Activated CD4-positive, alpha-beta T cell treated with anti-CD3 and anti-CD28 coated beads, Interleukin-2, amount 50 U/mL, for 48 hours (primary cell): ENCODE measurements at places on chromosomes 11 and 22.
A peak's percentile ranks its signal among the peaks of the same experiment; 100 is the strongest.

DNA sequence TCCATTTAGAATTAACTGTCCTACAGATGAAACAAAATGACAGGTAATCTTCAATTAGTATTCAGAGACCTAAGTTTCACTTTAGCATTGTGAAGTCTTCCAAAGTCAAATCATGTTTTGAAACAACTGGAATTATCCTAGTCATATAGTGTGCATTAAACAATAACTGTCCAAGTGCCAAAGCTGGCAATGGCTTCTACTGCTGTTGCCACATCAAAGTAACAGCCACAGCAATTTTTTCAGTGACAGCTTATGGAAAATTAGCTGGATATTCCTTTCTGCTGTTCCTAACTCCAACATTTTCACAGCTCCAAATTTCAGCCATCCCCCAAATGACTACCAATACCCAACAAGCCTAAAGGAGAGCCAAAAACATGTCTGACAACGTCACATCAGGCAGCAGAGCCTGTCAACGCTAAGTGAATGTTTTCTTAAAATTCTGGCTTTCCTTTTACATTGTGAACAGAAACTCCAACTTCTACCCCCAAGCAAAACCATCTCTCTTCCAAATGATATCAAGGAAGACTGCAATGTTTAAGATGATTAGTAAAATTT is 45.3 kb upstream of the CCDC34 start:
- no peak for DNase-seq

GRCh38 chr11:83042964-83043711 is 28.6 kb downstream of the RAB30 start:
- no peak for DNase-seq

DNA sequence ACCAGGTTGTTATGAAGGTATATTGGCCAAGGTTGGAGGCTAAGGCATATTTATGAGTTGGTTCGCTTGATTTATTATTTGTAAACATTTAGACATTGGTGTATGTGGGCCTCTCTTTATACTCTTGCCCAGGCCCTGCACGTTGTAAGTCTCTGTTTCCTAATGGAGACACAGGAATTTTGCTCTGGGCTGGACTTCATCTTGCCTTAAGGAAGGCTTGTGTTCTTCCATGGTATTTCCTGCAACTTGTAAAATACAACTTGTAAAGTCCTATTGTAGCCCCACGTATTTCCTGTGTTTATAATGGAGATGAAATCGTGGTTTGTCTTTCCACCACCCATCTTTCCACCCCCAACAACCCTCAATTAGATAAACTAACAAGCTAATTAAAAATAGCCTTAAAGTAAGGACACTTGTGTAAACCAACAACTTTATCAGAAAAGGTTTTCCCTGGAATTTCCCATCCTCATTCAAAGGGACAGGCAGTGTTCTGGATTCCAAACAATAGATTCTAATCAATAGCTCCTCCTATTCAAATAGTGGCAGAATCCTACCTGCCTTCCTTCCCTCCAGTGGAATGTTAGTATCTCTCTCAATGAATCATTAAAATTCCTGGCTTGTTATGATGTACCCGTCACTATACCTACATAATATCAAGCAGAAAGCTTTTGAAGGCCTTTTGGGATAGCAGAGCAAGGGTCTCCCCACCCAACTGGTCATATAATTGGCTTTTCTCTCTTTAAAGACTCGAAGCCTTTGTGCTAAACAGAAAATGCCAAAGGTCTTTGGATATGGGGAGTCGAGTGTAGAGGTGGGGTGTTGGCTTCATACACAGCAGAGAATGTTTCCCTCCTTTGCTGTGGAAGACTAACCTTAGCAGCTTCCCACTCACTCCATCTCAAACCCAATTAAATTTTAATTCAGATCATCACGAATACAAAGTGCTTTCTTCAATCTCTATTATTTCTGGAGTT is 77.1 kb downstream of the UBASH3B start:
- no peak for DNase-seq

GRCh38 chr11:68541991-68542390 is 81.4 kb downstream of the PPP6R3 start:
- DNase-seq, result no peak

GRCh38 chr11:128341280-128342248 is 245.8 kb downstream of the ETS1 start:
- DNase-seq, result peak; percentile 58

GRCh38 chr11:1202154-1202775 is 20.6 kb upstream of the MUC5B start:
- no peak for DNase-seq

GRCh38 chr11:106468086-106468485 is 390.6 kb downstream of the AASDHPPT start:
- DNase-seq, result no peak

GRCh38 chr11:93822359-93822758 is 28.1 kb downstream of the VSTM5 start:
- no peak for DNase-seq

- peak; percentile 37 for DNase-seq
Measured at GRCh38 chr11:48019217-48019584, 38.8 kb downstream of the PTPRJ start.

DNA sequence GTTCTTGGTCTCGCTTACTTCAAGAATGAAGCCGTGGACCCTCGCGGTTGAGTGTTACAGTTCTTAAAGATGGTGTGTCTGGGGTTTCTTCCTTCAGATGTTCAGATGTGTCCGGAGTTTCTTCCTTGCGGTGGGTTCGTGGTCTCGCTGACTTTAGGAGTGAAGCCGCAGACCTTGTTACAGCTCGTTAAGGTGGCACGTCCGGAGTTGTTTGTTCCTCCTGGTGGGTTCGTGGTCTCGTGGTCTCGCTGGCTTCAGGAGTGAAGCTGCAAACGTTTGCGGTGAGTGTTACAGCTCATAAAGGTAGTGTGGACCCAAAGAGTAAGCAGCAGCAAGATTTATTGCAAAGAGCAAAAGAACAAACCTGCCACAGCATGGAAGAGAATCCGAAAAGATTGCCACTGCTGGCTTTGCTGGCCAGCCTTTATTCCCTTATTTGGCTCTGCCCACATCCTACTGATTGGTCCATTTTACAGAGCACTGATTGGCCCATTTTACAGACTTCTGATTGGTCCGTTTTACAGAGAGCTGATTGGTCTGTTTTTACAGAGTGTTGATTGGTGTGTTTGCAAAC is 27.1 kb upstream of the NXPE2 start:
- no peak for DNase-seq

DNA sequence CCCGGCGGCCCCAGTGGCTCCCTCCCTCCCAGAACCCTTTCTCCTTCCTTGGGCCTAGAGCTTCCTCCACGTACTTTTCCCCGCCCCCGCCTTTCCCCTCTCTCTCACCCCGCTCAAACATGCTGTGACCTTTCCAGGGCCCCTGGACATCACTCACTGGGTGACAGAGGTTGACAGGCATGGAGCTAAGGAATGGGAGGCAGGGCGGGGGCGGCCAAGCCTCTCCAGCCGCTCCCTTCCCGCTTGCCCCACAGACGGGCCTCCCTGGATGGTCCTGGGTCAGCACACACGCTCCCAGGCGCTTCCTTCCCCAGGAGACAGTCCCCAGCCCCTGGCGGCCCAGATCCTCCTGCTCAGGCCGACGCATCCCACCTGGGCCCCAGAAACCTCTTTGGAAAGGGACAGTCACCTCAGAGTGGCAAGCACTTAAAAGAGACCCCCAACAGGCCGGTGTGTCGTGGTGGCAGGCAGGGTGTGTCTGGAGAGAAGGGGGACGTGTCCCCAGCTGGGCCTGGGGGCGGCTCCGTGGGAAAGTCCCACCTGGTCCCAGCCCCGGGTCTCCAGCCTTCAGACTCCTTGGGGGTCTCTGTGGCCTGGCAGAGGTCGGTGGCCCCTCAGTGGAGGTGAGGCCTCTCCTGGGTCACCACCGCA is 8.8 kb downstream of the H19 start:
- DNase-seq, result no peak

GRCh38 chr11:104645261-104646222 is 252.7 kb downstream of the CASP12 start:
- no peak for DNase-seq
